ENCODE measurements at places on chromosomes 3 and 15. TPM values are rescaled to one million over a fixed set of nuclear protein-coding genes. Genes with fewer than 3 reads are reported as not detected.

DNA sequence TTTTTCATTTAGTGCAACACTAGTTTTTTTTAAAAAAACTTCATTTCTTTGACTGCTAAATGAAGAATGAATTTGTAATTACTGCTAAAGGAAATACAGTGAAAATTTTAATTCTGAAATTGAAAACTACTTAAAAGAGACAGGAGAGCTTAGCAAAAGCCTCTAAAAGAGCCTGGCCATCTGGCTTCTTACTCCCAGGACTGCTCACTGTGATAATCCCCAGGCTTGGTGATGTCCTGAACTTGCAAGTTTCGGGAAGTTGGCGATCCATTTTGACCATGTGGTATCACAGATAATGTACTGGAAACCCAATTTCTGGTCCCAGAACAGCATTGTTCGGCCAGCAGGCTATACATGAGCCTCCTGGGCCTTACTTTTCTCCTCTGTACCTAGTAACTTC is 292.1 kb downstream of the FGF12 start:
- DNase-seq = no peak

DNA sequence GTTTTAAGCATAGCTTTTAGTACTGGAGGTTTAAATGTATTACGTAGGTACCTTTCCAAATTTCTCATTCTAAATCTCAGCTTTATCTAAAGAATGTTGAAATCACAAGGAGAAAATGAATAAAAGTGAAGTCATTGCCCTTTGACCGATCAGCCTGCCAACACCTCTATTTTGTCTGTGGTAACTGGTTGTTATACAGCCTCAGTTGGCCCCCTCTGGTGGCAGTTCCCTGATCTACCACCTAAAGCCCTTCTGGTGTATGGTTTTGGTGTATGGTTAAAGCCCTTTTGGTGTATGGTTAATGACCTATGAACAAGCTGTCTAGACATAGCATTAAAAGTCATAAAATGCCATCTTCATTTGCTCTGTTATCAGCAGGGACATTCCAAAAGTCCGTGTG is 378.2 kb upstream of the AZI2 start:
- DNase-seq = no peak

GRCh38 chr3:126777366-126777765 is 73.3 kb downstream of the CHCHD6 start:
- DNase-seq = no peak

DNA sequence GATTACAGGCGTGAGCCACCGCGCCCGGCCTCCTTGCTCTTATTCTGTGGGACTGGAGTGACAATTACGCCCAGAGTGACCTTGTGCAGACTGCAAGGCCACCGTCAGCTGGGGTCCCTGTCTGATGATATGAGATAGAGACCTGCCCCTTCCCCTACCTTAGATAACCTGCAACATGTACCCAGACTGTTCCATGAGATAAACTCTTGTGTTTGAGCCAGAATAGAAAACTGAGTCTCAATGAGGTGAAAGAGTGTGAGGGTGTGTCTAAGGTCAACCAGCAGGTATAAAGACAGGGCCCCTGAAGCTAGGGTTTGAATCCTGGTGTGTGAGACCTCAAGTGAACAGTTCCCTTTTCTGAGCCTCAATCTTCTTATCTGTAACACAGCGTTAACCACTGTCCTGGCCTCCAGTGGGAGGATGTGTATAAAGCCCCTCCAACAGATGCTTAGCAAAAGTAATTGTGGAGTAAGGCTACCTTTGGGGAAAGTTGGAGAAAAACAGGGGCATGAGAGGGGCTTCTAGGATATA is 6.0 kb downstream of the TADA3 start:
- no peak for DNase-seq

GRCh38 chr3:26498271-26498670 is 124.3 kb upstream of the LRRC3B start:
- DNase-seq = no peak

DNA sequence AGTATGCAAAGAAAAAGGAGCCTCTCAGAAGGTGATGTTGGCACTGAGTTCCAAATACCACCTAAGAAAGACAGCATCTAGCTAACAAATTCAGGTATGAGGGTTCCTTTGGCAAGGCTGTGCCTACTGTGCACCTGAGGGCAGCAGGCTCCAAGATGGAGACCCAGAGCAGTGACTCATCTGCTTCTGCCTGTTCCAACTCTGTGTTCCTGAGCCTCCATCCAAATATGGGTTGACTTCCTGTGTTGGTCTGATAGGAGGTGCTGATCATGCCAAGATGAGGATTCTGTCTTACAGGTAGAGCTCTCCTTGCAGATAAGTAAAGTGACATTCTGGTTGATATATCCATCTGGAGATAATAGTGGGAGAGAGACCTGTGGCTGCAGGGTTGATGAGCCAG is 26.0 kb downstream of the SV2B start:
- DNase-seq = no peak

DNA sequence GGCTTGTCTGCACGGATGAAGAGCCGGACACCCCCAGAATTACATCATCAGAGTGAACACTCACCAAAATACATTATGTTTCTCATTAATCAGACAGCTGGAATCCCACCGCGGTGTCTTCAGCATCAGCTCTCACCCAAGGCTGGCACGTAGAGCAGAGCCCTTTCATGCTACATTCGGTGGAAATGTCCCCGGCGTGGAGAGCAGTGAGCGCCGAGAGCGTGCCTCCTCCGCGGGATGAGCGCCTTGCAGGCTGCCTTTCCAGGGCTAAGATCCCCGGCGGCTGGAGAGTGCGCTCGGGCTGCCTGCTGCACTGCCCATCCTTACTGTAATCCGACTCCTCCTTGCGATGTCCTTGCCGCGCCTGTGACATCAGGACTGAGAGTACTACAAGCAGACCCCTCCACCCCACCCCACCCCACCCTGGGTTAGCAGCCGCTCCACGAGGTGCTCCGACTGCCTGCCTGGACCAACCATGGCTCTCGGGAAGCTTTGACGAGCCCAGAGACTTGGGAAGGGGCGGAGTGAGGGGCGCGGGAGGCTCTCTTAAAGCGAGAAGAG is at the start of gene ZNF385D:
TSS of gene ZNF385D (minus strand) at position 380 of the 561 bp plus-strand sequence. CDS start at position 86, 294 bp downstream.
- no peak for DNase-seq

GRCh38 chr3:67946436-67946835 is 292.0 kb upstream of the SUCLG2 start:
- no peak for DNase-seq

DNA sequence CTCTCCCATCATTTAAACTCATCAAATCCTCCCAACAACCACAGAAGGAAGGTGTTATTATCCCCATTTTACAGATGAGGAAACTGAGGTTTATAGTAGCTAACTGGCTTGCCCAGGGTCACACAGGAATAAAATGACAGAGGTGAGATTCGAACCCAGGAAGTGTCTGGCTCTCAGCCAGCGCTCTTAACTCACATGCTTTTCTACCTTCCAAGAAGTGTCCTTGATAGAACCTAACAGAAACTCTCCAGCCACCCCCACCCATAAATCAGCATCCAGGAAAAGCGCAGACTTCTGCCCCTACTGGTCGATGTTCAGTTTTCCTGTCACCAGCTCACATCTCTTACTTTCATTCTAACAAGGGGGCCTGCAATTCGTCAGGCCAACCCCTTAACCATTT is 51.7 kb downstream of the SPATA12 start:
- DNase-seq = no peak

DNA sequence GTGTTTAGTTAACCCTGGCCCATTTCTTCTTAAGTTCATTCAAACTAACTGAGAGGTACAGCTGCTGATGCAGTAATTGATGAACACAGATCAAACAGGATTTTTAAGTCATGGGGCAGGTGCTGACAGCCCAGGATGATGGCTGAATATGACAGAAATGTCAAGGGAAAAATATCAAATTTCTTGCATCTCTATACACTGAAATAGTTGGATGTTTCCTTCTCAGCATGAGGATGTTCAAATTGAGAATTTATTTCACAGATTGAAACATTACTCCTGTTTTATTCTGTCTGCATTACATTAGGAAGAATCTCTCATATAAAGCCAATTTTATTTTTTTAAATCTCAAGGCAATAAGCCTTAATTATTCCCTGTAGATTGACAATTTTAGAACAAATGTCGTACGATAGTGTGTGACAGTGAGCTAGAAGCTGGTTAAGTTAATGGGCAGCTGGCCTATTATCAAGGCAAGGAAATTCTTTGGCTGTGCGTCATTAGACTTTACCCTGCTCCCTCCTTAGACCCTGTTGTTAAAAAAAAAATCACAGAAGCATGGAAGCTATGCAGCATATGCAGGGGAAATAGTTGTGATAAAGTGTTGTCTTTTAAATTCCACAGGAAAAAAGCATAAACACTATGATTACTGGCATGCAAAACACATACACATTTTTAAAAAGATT is 183.8 kb upstream of the KCNMB2 start:
- no peak for DNase-seq

- DNase-seq = no peak
These were observed at the start of gene EFHB for GRCh38 chr3:19934098-19934566. Gene EFHB (minus strand): TSS chr3:19934217. CDS start chr3:19934018, 199 bp downstream.

DNA sequence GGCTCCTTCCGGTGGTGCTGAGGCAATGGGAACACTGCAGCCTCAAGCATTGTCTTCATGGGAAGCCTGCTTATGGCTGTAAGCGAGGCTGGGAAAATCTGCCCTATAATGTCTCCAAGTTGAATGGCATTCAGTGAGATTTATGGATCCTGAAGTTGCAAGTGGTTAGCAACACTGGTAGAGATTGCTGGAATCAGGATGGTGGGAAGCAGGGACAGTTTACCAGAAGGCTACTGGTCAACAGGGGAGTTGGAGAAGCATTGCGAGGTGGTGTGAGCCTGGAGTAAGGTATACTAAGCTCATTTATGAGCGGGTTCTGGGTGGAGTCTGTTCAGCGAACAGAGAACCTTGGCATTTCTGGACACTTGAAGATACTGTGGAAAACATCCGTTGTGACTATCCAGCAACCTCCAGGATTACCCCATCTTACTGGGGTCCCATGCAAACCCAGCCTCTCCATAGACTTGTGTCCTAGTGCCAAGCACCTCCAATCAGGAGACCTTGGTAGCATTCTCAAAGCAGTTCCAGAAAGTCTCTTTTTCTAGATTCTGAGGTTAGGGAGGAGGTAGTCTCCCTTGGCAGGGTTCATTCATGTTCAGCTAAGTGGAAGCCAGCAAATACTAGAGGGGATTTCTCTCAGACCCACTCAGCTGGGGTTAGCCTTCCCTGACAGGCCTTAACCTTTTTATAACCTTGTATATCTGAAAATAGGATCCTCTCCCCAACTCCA is 7.3 kb downstream of the RPSA start:
- no peak for DNase-seq

DNA sequence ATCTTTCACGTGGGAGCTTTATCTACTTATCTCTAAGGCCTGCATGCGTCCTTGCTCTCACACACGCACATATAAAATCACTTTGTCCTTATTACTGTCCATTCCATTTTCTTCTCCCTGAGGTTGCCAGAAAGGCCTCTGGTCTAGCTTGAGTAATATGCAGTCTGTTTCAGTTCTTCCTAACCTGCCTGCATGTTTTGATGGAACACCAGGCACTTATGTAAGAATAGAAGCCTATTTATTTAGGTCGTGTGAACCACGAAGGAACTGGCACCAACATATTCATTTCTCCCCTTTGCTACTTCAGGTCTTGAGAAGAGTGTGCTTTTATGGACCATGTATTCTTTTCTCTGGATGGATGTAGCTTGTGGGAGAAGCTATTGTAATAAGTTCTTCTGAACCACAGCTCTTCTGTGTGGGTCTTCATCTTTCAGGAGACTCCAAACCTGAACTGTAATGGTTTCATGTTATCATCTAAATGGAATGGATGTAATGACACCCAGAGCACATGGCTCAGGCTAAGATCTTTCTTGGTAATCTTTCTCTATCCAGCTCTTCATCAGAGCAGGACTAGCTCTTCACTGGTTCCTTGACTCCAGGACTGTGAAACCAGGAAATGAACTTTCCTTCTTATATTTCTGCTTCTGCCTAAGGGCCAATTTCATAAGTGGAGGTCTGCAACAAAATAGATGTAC is 53.8 kb downstream of the UBE2E2 start:
- no peak for DNase-seq

DNA sequence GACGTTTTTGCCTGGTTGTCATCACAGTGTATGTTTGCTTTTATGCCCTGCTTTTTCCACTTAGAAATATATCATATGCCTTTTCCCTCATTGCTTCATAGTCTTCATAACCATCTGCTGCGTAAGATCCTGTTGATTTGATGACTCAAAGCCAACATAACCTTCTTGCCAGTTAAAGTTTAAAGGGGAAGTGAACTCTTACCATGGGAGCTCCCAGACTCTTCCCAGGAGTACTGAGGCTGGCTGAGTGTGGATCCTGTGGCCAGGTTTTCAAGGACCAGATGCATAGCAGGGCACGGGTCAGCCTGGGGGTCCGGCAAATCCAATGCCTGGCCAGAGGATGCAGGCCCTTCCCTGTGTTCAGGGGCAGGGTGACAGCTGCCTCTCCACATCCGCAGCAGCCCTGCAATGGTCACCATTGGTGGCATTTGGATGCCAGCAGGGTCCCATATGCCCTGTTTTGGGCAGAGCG is 42.0 kb upstream of the SACM1L start:
- no peak for DNase-seq

GRCh38 chr3:127483902-127484591 is 106.5 kb downstream of the TPRA1 start:
- no peak for DNase-seq

DNA sequence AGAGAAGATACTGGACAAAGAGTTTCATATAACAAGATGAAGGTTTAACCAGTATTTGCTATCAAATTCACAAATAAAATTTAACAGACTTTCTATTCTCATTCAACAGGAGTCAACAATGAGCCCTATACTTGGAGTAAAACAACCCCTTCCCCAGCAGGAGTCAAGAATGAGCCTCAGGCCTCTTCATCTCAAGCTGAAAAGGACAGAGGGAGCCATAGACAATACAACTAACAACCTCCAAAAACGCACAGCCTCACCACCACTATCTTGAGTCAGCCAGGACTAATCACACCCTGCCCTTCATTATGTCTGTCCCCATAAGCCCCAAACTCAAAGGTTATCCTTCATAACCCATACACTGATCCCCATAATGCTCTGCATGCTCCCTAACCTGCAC is 36.4 kb downstream of the ETFA start:
- DNase-seq = no peak

GRCh38 chr3:73966733-73967132 is 342.0 kb upstream of the PDZRN3 start:
- DNase-seq = no peak

- no peak for DNase-seq
These were observed 131.2 kb downstream of the KLF13 start for GRCh38 chr15:31457631-31458526.

The KAT2B gene
- 37.9 TPM for total RNA-seq

The CILP gene
- 0.25 TPM for total RNA-seq

The CEP152 gene
- 3.9 TPM for total RNA-seq

The CRABP1 gene
- total RNA-seq = not detected

All from CD8-positive, alpha-beta T cell (primary cell).